ENCODE measurements at places on chromosomes 13 and 19.

DNA sequence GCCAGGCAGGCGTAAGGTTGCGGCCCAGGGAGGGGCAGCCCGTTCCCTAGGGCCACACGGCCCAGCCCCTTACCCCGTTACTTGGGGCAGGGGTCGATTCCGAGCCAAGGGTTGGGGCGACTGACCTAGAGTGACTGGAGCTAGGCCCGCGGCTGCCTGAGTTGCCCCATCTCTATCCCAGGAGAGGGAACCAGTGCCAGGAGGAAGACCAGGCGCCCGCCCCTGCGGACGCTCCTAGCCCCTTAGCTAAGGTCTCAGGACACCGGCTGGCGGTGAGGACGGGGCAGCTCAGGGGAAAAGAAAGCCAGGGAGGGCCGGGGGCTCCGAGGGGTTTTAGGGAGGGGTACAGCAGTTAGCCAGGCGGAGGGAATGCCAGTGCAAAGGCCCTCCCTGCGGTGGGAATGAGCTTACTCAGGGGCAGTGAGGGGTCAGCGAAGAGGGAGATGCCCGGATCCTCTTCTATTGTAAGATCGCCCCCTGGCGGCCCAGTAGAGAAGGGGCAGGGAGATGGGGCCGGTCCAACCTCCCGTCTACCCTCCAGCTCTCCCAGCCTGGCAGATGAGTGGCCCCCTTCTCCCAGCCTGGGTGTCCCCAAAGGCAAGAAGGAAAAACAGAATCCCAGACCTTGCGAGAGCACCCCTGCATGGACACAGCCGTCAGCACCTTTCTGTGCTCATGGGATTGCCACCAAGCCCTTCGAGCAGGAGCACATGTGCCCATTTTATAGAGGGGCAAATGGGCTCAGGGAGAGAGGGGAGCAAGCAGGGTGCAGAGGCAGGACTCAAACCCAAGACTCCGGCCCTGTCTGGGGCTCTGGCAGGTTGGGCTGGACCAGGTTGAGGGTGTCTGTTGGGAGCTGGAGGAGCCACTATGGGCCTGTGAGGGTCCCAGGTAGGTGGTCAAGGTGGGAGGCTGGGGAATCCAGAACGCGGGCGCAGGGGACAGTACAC is 16.3 kb downstream of the CILP2 start:
- DNase-seq = peak; percentile 66

- peak; percentile 59 for DNase-seq
Observed at GRCh38 chr19:42634409-42635232, 39.9 kb upstream of the CEACAM8 start.

DNA sequence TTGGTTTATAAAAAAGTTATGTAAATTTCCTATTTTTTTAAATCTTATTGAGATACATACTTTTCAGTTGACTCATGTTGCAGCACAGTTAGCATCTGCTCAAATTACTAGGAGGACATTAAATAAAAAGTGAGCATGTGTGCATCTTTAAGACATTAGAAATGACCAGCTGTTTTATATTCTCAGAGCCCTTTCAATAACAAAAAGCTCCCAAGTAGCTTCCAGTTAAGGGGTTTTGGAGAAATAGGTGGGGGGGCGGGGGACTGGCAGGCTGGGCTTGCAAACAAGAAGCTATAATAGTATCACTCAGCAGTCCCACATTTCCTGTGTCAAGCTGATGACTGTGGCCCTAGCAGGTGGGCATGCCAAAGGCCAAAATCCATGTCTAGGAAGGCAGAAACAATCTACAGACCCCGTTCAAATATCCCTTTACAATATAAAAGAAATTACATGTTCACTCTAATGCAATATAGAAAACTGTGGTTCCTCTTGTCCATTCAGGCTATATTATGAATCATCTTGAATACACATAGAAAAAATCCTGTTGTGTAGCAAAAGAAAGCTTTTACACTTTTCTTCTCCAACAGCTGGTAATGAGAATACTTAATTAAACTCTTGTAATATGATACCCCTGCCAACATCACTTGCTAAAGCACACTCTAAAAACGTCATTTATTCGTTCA is 1713.2 kb upstream of the SLC10A2 start:
- DNase-seq = peak; percentile 20

- peak; percentile 25 for DNase-seq
Observed at GRCh38 chr19:40663695-40664692, 26.5 kb downstream of the NUMBL start.

- DNase-seq = no peak
Observed at GRCh38 chr13:33111414-33112110, 95.3 kb downstream of the KL start.

GRCh38 chr13:60501236-60501635 is 104.2 kb downstream of the TDRD3 start:
- no peak for DNase-seq

GRCh38 chr13:91647361-91647990 is 249.1 kb downstream of the GPC5 start:
- peak; percentile 71 for DNase-seq

DNA sequence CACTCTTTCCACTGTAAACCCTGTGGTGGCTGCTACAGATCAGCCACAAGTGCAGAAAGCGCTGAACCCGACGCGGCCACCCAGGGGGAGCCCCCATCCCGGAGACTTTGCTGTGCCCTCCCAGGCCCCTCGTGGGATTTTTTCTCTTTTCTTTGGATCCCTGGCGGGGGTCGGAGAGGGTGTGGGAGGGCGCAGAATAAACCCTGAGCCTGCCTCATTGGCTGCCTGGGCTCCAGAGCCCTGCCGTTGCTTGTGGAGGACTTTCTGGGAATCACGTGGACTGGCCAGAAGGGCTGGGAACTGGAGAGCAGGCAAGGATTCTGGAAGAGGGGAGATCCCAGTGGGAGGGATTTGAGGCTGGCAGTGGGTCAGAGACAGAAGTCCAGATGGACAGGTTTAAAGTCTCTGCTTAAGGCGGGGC is 24.9 kb downstream of the GADD45B start:
- DNase-seq = no peak

DNA sequence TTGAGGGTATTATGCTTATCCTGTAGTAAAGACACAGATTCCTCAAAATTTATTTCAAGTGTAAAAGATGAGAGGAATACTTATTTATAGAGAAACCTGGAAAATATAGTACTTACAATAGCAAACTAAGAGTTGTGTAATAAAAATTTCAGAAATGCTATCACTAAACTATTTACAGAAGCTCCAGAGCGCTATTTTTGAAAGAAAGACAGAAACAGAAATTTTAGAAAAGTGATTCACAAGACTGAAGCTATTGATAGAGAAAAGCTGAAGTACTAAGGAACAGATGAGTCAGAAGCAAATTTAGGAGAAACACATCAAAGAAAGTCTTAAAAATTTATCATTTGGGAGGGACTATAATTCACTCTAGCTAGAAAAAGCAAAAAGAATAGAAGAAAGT is 1174.2 kb downstream of the DIAPH3 start:
- DNase-seq = no peak

DNA sequence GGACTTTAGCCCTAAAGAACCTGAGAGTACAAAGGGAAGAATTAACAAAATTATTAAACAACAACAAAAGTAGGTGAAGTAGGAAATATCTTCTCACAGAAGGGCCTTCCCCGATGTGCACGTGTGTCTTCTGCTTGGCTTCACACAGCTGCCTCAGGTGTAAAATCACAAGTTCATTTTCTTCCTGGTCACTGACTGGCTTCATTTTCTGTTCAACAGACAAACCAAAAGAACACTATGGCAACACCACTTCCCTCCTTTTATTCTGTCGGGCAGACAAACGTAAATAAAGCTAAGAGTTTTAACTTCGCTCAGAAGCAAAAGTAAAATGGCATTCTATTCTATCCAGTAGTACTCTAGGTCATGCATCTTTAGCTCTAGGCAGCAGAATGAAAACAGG is 140.9 kb downstream of the TBC1D4 start:
- DNase-seq = no peak

DNA sequence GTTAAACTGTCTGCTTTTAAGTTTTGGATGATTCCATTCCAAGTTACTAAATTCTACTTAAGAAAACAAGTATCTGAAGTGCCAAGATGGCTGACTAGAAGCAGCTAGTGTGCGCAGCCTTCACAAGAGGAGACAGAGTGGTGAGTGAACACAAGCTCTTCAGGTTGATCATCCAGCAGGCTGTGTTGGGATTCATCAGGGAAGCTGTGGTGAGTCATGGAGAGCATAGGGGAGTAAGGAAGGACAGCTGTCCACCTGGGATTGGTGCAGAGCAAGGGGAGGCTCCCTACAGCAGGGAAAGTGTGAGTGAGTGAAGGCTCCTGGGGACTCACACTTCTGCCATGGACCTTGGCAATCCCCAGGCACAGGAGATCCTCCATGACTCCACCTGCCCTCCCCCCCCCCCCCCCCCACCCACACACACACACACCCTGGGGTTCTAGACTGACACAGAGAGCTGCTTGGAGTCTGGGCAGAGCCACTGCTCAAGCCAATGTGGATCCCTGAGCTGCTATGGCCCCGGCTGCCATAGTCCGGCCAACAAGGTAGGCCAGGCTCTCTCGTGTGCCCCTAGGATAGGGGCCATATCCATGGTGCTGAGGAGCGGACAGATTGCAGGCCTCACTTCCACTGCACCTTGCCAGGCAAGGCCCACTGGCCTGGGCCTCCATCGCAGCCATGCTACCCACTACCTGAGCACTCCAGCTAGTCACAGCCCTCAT is 23.5 kb downstream of the SLC25A15 start:
- peak; percentile 10 for DNase-seq

GRCh38 chr13:54394908-54395307 is 1366.3 kb downstream of the OLFM4 start:
- DNase-seq = no peak

DNA sequence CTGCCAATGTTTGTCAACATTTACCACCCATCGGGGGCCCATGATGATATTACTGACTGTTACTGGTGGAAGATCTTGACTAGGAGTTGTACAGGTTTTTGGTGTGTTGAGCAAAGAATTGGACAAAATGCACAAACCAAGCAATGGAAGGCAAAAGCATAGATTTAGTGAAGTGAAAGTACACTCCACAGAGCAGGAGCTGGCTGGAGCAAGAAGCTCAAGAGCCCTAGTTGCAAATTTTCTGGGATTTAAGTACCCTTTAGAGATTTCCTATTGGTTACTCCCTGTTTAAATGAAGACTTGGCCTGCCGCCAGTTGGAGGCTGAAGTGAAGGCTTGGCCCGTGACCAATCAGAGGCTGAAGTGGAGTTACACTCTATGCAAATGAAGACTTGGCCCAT is 128.6 kb upstream of the KL start:
- no peak for DNase-seq

DNA sequence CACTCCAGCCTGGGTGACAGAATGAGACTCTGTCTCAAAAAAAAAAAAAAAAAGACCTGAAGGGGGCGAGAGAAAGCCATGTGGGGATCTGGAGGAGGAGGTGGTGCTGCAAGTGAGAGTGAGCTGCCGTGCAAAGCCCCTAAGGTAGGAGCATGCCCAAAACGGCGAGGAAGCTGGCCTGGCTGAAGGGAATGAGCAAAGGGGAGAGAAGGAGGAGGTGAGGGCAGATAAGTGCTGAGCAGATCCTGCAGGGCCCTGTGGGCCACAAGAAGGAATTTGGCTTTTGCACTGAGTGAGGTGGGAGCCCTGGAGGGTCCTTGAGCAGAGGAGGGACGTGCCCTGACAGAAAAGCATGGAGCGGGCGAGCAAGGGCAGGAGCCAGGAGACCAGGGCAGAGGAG is 19.4 kb upstream of the ADGRE5 start:
- DNase-seq = peak; percentile 38

DNA sequence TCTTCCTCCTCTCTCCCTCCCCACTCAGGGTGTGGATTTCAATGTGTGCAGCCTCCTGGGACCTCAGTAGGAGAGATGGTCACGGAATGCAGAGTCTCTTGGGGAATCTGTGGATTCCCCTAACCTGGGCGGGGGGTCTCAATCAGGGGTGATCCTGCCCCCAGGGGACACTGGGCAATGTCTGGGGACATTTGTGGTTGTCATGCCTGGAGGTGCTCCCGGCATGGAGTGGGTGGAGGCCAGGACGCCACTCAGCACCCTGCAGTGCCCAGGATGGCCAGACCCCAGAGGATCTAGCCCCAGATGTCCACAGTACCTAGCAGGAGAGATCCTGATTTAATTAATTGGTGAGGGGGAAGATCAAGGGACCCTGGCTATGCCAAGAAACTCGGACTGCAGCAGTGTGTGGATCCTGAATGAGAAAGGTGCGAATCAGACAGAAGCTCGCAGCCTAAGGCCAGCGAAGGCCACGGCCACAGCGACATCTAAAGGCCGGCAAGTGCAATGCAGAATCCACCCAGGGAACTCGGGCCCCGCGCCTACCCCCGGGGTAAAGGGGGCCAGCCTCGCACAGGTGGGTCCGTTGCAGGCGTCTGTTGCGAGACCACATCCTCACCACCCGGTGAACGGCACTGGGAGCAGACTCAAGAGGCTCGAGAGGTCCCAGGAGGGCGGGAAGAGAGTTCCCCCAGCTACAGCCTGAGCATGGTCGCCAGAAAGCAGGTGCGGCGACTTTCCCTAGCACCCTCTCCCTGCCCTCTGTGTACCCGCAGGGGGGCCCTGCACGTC is 88.8 kb downstream of the GNG7 start:
- peak; percentile 51 for DNase-seq

DNA sequence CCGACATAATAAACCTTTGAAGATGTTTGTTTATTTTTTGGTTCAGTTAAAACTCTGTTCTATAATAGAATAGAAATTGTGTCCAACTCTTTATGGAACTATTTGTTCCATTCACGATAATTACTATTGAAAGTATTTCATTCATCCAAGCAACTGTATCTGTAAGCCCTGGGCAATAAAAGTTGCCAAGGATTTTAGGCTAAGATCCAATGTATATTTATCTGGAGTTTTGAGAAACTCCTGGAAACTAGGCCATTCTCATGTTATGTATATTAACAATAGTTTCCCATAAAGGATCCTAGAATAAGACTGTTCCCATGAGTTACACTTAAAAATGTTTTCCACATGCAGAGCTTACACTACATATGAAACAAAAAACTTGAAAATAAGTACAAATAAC is 261.6 kb downstream of the SLITRK6 start:
- DNase-seq = no peak

DNA sequence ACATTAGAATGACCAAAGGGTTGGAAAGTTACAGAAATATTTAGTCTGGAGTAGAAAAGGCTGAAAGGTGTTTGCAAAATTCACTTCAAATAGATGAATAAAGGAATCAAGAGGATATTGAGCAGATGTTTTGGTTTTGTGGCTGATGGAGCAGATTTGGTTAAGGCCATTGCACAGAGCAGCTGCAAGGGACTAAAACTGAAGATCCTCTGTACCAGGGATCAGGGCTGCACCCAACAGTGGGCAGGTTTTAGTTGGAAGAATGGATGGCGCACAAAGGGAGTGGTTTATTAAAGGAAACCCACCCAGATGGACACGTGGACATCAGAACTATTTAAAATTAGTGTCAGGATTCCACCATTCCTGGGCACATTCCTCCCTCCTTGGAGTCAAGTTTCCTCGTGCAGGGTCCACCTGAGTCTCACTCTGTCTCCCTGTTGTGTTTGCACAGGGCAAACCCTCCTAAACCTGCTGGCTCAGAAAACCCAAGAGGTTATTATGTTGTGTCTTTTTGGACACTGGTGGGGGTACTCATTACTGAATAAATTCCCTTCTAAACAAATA is 9.2 kb upstream of the UBAC2 start:
- DNase-seq = no peak

GRCh38 chr19:8500158-8500557 is 2.3 kb downstream of the PRAM1 start:
- no peak for DNase-seq

- DNase-seq = no peak
Observed at GRCh38 chr13:31733066-31733465, 6.3 kb upstream of the RXFP2 start.

All from MCF 10A (cell line).